Activated T-helper 1 cell treated with anti-CD3 and anti-CD28 coated beads, Interleukin-2, amount 50 U/mL, for 16 hours (primary cell): ENCODE measurements at places on chromosomes 11 and 22.

- DNase-seq, result no peak
These were observed 838 bp downstream of the FKBP2 start for GRCh38 chr11:64241491-64242374.

GRCh38 chr11:114102993-114103896 lies 43.7 kb downstream of the ZBTB16 start:
- no peak for DNase-seq

GRCh38 chr22:21972293-21972779 lies 10.3 kb downstream of the TOP3B start:
- no peak for DNase-seq

DNA sequence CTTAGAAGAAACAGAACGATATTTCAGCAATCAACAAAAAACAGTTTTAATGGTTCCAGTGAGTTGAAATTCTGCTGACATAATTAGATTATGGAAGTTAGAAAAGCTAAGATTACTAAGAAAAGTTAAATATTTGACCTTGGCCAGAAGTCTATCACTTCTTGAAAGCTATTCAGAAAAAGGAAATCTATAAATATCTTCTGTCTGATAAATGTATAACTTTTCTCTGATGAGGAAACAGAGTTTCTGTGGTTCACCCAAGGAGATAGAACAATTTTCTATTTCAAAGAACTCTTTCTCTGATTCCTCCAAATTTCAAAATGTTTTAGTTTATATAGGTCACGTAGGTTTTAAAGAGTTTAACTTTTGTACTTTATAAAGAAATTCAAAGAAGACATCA lies 438.4 kb upstream of the CHORDC1 start:
- no peak for DNase-seq

- DNase-seq, result no peak
These were observed 27.6 kb downstream of the RIBC2 start for GRCh38 chr22:45441138-45441537.

DNA sequence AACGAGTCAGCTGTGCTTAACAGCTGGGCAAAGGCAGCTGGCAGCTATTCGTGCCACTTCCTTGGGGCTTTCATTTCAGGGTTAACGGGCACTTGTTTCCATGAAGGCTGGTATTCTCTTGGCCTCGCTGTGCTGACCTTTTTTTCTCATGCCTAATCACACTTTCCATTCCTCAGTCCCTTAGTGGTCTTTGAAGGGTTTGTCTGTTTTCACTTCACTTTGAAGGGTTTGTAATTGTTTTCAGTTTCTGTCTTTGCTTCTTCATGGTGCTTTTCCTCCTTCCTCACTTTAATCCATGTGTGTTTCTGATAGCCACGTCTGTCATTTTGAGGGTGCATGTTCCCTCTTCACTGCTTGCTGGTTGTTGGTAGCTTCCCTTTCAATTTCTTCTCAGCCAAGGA lies 24.6 kb downstream of the PPIL2 start:
- DNase-seq, result no peak

GRCh38 chr11:46141597-46141996 lies 20.3 kb upstream of the PHF21A start:
- DNase-seq, result no peak

- DNase-seq, result no peak
These were observed at the start of gene PRRG4 for GRCh38 chr11:32829680-32830412. Gene PRRG4, plus strand, starts transcription at chr11:32829927. Its CDS starts 603 bp downstream, at chr11:32830530.

GRCh38 chr22:36415415-36416168 lies 27.8 kb upstream of the MYH9 start:
- DNase-seq, result no peak

DNA sequence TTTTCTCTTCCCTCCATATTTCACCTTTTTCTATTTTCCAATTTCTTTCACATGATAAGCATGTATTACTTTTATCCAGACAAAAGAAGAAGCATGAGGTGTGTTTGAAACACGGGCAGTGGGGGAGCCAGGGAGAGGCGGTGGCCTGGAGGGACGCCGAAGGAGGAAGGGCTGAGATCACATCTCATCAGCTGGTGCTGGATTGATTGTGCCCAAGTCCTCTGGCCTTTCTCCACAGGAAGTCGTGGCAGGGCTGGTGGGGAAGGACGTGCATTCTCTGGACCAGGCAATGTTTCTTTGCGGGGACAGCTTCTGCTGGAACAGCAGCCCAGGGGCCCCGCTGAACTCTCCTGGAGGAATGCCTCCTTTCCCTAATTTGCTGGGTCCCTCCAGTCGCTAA lies 82.9 kb downstream of the MIAT start:
- no peak for DNase-seq

DNA sequence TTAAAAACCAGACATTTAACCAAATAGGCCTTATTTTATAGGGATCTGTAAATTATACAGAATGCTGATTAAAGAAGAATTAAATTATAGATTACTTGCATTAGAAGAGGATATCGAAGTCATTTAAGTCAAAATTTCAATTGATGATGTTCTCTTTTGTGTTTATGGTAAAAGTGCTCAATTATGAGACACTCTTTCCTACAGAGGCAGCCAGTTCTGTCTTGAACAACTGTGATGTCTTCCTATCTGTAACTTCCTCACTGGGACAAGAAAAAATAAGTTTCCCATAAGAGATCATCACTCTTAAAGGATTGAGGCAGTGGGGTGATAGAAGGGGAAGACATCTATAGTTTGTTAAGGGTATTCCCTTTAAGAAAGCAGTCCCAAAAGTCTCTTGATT lies 613.5 kb downstream of the INSC start:
- no peak for DNase-seq

GRCh38 chr11:120599816-120600420 lies 88.4 kb downstream of the GRIK4 start:
- no peak for DNase-seq

- no peak for DNase-seq
These were observed 35.9 kb downstream of the KCNQ1OT1 start for GRCh38 chr11:2663915-2664314.

GRCh38 chr11:29243616-29244015 lies 773.2 kb downstream of the KCNA4 start:
- DNase-seq, result no peak

- no peak for DNase-seq
These were observed 33.9 kb downstream of the MAML2 start for GRCh38 chr11:96309016-96309642.

GRCh38 chr11:50037251-50037650 lies 4.6 kb downstream of the OR4C45 start:
- DNase-seq, result no peak

DNA sequence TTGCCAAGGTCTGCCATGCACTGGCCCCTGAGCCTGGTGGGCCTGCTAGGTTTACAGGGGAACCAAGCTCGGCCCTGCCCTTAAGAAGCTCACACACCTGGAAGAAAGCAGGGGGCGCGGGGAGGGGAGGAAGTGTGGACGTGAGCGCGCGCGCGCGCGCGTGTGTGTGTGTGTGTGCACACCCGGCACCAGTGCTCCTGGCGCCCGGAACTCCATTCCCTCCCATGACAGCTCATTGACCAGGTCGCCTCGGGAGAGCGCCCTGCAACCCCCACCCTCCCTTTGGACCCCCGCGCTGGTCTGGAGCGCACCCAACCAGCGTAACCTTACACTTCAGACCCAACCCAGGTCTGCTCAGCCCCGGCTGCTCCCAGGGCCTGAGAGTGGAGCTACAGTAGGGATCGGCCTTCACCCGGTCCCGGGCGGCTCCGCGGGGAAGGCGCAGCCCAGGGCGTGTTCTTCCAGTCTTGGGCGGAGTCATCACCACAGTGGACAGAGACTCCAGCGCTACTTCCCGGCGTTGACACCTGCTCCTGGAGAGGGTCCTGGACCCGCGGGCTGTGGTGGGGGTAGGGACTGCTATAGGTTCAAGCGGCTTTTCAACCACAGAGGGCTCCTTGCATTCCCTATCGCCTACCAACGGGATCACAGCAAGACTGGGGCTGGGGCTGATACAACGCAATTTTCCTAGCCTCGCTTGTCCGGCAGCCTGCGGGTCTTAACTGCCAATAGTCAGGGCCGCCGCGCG lies 1.5 kb downstream of the GALNT18 start:
- DNase-seq, result no peak

DNA sequence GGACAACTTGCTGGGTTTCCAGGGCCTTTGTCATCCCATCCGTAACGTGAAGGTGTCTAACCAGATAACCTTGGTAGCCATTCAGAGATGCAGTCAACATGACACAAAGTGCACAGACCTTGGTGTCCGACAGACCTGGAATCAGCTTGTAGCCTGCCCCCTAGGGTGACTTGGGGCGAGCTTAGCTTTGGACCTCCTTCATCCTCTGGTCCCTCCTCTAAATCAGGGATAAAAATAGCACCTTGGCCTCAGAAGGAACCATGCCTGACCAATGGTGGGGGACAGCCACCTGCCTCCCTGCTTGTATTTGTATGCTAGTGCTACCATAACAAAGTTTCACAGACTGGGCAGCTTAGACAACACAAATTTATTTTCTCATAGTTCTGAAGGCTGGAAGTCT lies 3.7 kb downstream of the SNRPD3 start:
- DNase-seq, result no peak

DNA sequence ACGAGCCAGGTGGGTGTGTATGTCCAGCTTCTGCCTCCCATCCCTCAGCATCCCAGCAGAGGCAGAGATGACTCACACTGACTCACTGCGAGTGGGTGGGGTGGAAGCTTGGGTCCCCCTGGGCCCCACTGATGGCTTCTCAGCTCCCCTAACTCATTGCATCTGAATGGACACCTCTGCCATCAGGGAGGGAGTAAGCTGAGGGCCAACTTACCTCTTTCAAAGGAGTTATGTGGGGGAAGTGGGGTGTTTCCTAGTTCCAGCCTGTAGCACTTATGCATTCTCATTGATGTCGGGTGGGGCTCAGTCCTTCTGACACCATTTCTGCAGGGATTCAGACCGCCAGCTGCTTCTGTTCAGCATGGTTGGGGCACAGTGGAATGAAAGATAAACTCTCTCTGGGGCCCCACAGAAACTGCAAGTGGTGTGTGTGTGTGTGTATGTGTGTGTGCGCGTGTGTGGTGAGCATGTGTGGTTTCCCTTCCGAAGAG lies 1425.8 kb downstream of the TBC1D22A start:
- no peak for DNase-seq

DNA sequence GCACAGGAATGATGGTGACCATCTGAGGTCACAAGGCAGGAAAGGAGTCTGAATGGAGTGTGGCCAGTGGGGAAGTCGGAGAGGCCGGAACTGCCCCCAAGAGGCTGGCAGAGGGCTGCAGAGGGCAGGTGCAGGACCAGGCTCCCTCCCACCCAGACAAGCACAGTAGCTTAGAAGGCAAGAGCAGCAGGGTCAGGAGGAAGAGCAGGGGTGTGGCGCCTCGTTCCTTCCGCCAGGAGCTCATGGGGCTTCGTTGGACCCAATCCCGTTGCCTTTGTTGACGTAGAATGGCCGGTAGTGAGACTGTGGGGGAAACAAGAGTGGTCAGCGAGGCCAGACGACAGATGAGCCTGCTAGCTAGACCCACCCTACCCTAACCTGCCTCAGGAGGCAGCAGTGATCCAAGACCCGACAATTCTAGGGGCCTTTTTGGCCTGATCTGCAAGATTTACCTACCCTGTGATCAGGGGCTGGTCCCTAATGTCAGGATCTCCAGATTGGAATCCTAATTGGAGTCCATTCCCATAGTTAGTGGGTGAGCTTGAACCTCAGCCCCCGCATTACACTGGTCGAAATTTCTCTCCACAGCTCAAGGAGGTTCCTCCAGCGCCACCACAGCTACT lies 25.6 kb downstream of the TRIM29 start:
- no peak for DNase-seq

DNA sequence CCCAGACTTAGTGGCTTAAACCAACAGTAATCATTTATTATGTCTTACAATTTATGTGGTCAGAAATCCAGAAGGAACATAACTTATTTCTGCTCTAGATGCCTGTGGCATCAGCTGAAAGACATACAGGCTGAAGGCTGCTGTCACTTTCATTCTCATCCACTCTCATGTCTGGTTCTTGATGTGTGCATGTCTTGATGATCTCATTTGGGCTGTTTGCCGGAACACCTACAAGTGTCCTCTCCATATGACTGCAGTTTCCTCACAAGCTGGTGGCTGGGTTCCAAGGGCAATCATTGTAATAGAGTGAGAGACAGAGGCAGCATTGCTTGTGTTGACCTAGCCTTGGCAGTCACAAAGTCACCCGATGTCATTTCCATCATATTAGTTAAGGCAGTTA lies 1375.9 kb upstream of the RAG2 start:
- no peak for DNase-seq

GRCh38 chr11:128936606-128937251 lies 5.9 kb downstream of the TP53AIP1 start:
- no peak for DNase-seq

GRCh38 chr22:37230673-37231405 lies 13.2 kb downstream of the RAC2 start:
- no peak for DNase-seq

DNA sequence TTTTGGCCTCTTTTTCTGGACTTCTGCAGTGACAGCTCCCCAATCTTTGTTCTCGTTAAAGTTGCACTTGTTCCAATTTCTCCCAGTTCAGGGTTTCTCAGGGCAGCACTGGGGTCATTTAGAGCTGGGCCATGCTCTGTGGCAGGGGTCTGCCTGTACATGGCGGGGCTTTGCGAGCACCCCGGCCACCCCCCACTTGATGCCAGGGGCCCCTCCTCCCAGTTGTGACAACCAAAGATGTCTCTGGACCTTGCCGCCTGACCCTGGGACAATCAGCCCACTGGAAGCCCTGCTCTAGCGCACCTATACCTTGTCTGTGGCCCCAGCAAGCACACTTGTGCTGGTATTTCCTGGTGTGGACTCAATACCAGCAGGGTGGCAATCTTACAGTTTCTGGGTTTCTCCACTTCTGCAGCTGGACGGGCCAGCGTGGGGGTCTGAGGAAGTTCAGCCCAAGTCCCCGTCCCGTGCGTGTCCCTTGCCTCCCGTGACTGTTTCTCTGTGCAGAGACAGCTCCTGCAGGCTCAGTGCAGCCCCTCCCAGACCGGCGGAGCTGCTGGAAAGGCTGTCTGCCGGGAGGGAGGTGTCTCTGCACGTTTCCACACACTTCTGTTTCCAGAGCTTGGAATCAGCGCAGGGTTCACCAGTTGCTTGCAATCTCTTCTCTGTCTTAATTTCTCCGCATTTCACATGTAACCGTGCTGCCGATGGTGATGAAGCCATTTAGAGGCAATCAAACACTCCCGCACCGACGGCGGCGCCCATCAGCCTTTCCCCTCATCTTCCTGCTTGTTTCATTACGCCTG lies 1328.9 kb downstream of the BRD1 start:
- no peak for DNase-seq

GRCh38 chr11:61486779-61487178 lies 21.8 kb upstream of the LRRC10B start:
- no peak for DNase-seq

- DNase-seq, result no peak
These were observed 69.8 kb downstream of the TRIM29 start for GRCh38 chr11:120068114-120068573.
